ENCODE measurements at places on chromosomes 5 and 9.

GRCh38 chr5:118405650-118406061, 582.7 kb downstream of the DTWD2 start:
- peak; percentile 33 for DNase-seq

DNA sequence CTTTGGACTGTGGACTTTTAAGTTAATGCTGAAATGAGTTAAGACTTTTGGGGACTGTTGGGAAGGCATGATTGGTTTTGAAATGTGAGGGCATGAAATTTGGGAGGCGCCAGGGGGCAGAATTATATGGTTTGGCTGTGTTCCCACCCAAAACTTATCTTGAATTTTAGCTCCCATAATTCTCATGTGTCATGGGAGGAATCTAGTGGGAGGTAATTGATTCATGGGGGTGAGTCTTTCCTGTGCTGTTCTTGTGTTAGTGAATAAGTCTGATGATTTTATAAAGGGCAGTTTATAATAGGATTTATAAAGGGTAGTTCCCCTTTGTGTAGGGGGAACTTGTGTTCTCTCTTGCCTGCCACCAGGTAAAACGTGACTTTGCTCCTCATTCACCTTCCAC, 235.5 kb upstream of the CDH18 start:
- no peak for DNase-seq

DNA sequence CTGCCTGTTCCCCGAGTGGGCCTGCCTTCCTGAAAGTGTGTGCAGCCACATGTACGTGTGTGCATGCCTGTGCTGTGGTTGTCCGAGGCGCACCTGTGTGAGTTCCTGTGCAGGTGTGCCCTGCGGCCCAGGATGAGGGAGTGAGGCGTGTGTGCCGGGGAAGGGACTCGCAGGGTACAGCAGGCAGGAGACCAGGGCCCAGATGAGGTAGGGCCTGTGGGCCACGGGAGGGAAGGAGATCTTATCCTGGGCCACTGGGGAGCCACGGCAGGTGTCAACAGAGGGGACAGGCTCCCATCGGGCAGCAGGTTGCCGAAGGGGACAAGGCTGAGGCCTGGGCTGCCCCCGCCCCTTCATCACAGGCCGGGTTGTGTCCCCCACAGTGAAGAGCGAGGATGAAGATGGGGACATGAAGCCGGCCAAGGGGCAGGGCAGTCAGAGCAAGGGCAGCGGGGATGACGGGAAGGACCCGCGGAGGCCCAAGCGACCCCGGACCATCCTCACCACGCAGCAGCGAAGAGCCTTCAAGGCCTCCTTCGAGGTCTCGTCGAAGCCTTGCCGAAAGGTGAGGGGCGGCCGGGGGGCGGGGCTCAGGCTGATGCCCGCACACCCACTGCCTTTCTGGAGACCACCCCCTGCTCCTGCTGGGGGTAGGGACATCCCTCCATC, 79.2 kb downstream of the LMX1B start:
- DNase-seq = no peak

DNA sequence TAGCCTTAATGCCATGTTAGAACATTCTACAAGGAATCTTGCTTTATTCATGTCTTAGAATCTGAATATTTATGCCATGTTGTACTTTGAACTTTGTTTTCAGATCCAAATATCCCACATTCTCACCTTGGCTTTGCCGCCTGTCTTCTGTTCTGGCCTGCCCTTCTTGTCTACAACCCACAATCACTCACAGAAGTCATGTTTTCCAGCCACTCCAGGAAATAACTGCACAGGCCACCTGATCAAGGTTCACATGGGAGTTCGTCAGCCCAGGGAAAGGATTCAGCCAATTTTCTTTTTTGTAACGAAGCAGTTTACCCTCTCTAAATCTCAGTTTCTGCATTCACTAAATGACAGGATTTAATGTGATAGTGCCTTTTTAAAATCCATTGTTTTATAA, 70.5 kb downstream of the JAKMIP2 start:
- DNase-seq = no peak

GRCh38 chr9:61670616-61671015, 480.8 kb downstream of the SPATA31A7 start:
- no peak for DNase-seq

DNA sequence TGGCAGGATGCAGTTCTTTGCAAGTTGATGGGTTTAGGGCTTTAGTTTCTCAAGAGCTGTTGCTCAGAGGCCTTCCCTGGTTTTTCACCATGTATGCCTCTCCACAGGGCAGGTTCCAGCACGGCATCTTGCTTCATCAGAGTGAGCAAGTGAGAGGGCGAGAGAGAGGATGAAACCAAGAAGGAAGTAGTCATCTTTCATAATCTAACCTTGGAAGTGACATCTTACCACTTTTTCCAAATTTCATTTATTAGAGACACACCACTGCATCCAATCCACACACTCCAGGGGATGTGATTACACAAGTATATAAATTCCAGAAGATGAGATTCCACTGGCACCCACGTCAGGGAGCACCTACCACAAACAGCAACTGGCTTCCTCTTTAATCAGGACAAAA, 294.4 kb downstream of the MARCHF11 start:
- no peak for DNase-seq

DNA sequence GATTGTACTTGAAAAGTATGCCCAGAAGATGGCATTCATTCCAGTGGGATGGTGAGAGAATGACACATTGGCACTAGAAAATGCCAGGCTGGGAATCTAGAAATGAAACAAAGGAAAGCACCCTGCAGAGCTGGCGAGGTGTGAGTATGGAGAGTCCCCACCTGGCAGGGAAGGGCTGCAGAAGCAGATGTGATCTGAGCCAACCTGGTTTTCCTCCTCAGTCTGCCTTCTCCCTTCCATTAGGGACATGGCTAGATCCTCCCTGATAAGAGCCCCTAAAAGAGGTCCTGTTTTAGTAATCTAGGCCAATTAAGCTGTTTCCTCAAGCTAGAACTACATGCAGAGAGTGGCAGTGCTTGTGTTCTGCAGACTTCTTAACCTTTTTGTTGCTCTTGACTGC, 24.7 kb upstream of the TNFSF15 start:
- DNase-seq = no peak

GRCh38 chr9:34446468-34446891, 11.9 kb downstream of the FAM219A start:
- no peak for DNase-seq

DNA sequence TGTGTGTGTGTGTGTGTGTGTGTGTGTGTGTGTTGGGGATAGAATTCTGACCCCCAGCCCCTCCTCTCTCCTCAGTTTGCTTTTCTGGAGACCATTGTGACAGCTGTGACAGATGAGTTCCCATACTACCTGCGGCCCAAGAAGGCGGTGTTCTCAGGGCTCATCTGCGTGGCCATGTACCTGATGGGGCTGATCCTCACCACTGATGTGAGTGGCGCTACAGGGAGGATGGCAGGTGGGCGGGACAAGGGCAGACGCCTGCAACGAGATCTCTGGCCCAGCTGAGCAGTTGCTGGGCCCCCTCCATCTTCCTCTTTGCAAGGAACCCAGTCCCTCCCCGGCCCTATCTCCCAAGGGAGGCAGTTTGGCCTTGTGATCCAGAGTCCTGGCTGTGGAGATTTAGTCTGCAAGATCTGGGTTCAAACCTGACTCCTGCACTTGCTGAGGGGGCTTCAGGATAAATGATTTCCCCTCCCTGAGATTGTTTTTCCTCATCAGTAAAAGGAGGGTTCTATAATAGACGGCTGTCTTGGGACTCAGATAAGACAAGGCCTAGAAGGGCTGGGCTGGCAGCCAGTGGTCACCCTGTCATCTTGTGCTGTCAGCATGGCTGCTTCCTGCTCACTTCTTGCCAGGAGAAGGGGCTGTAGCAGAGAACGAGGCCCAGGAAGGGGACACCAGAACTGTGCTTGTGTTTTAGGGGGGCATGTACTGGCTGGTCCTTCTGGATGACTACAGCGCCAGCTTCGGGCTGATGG, 14.1 kb downstream of the SLC6A7 start:
- DNase-seq = no peak

GRCh38 chr5:72379936-72380335, 59.8 kb downstream of the PTCD2 start:
- no peak for DNase-seq

- DNase-seq = peak; percentile 37
Observed at GRCh38 chr5:64634997-64635686, 55.2 kb upstream of the SHISAL2B start.

- no peak for DNase-seq
Observed at GRCh38 chr9:129988607-129989361, 54.2 kb downstream of the FNBP1 start.

DNA sequence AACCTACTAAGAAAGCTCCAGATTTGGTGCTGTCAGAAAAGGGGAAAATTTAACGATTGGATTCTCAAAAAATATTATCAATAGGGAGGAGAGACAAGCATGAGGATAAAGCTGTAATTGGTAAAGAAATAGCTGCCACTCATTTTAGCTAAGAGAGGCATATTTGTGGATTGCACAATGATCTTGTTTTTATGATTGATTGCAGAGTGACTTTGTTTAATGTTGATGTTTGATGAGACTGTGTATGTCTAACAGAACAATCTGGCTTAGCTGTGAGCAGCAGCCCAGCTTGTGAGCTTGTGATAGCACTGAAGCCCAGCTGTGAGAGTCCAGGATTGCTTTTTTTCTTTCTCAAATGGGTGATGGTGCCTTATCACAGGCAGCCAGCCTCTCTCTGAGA, 56.4 kb downstream of the ZNF883 start:
- no peak for DNase-seq

- DNase-seq = no peak
Observed at GRCh38 chr9:99823681-99824377, 2.1 kb downstream of the NR4A3 start.

DNA sequence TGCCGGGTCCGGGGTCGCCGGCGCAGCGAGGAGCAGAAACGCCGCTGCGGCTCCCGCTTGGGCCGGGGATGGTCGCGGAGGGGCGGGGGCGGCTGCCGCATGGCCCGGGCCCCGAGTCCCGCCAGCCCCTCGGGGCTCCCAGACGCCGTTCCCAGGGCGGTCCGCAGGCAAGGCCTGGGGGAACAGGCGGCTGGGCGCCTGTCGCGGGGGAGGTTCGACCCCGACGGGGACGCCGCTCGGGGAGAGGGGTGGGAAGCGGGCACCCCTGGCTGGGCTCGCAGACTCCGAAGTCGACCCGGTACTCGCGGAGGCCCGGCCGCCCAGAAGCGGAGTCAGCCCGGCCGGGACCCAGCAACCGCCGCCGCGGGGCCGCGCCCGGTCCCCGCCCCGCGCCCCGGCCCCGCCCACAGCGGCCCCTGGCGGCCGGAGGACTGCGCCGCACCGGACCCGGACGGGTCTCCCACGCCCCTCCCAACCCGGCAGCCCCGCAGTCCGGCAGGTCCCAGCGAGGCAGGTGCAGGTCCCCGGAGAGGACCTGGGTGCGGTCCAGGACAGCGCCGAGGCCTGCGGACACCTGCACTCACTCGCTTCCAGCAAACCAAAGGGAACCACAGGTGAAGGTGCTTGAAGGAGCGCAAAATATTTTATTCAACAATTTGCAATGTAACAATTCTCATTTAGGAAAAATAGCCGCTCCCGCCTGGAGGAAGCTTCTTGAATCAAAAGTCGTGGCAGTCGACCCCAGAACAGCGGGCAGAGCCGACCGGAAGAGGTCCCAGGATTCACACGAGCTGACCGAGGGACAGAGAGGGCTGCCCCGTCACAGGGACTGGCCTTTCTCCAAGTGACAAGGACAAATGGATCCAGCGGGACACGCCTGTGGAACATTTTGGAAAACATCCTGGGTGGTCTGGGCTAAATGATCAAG, at the start of gene INPP5E:
Gene INPP5E, minus strand, starts transcription at position 365 of the 928 bp plus-strand sequence. CDS start 426 bp downstream, outside the sequence.
- DNase-seq = peak; percentile 30

DNA sequence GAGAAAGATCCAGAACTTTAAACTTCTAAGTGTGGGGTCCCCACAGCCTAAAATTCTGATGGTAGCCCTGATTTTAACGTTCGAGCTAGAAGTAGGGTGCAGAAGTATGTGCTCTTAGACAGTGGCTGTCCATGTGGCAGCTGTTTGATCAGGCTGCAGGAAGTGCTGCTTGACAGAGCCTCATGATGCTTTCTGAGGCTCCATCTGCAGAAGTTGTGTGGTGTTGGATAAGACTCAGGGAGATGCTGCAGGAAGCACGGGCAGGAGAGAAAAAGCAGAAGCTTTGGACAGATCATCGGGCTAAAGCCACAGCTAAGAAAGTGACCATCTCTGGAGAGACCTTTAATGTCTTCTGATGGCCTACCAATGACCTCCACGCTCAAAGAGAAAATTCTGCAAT, 8.1 kb downstream of the MTMR12 start:
- DNase-seq = no peak

GRCh38 chr5:27830546-27830945, 792.2 kb upstream of the CDH9 start:
- no peak for DNase-seq

DNA sequence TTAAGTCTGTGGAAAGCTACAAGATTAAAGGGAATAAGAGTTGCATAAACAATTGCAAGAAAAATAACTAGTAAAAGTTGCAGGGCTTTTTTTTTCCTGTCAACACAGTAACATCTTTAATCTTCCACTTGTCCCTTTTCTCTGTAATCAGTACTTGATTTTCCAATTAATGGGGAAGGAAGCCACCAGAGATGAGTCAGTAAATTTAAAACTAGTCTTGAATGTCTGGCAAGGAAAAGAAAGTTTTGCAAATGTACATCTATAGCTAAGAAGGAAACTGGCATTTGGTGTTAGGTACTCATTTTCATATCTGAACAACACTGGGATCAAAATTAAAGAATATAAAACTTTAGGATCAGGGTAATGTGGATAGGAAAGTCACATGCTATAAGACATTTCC, 17.1 kb downstream of the DAP start:
- no peak for DNase-seq

Measured in Jurkat, Clone E6-1 (cell line).